WTC11 (cell line): ENCODE measurements at places on chromosomes 2 and 18. TPM values are rescaled to one million over a fixed set of nuclear protein-coding genes. Genes with fewer than 3 reads are reported as not detected.

FAM237A gene
- total RNA-seq, result not detected in 3 replicates

SPR gene
- 9.4 to 13.2 TPM (median 13.0 TPM) in 3 replicates for total RNA-seq

DNA sequence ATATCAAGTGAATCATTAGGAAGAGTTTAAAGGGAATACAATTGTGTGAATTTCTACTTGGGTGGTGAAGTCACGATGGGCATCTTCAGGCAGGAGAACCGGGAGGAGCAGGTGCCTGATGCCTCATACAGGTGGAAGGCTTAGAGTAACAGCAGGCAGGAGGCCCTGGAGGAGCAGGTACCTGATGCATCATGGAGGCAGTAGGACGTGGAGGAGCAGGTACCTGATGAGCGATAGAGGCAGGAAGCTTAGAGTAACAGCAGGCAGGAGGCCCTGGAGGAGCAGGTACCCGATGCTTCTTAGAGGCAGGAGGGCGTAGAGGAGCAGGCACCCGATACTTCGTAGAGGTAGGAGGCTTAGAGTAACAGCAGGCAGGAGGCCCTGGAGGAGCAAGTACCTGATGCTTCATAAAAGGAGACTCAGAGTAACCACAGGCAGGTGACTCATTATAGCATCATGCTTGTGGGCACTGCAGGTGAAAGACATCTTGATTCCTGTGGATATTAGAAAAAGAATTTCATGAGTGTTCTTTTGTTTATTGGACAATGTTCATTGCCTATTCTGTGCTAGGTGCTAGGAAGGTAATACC is 133.9 kb downstream of the ATP9B start:
- DNase-seq, result no peak

LTBP1 gene
- 33.4 to 33.8 TPM (median 33.6 TPM) in 3 replicates for total RNA-seq

- DNase-seq, result no peak
Measured at GRCh38 chr2:76506538-76506937, 795.8 kb upstream of the GCFC2 start.

- DNase-seq, result no peak
Measured at GRCh38 chr2:57725337-57725947, 321.2 kb upstream of the VRK2 start.

- no peak for DNase-seq
Measured at GRCh38 chr18:38847326-38847725, 1281.7 kb upstream of the CELF4 start.

IL36G gene
- 0.32 TPM in 1 of 3 replicates, not detected in the others for total RNA-seq

DNA sequence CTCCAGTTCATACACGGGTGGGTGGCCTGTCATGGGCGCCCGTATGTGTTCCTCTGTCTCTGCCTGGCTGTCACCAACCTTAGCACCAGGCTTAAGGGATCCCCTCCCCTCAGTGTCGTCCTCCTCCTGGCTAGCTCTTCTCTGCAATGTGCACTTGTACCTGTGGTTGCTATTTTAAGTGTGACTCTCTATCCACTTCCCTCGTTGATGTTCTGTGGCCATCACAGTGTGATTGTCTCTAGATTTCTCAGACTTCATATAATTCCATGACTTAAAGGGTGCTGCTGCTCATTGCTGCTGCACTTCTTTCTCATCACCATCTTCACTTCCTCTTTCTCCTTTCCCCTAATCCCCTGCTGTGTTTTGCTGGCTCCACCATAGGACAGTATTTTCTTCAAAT is 143.4 kb downstream of the EML6 start:
- no peak for DNase-seq

- DNase-seq, result no peak
Measured at GRCh38 chr2:31467426-31467825, 52.9 kb upstream of the XDH start.

- DNase-seq, result no peak
Measured at GRCh38 chr2:55116966-55117365, 66.7 kb upstream of the RTN4 start.

- DNase-seq, result no peak
Measured at GRCh38 chr18:4658804-4659203, 203.7 kb upstream of the DLGAP1 start.

- no peak for DNase-seq
Measured at GRCh38 chr2:237150831-237151375, 65.2 kb downstream of the COPS8 start.

VWA3B gene
- total RNA-seq, result not detected in 3 replicates

GRCh38 chr2:188746727-188747126 is 227.4 kb upstream of the COL3A1 start:
- DNase-seq, result no peak

DNA sequence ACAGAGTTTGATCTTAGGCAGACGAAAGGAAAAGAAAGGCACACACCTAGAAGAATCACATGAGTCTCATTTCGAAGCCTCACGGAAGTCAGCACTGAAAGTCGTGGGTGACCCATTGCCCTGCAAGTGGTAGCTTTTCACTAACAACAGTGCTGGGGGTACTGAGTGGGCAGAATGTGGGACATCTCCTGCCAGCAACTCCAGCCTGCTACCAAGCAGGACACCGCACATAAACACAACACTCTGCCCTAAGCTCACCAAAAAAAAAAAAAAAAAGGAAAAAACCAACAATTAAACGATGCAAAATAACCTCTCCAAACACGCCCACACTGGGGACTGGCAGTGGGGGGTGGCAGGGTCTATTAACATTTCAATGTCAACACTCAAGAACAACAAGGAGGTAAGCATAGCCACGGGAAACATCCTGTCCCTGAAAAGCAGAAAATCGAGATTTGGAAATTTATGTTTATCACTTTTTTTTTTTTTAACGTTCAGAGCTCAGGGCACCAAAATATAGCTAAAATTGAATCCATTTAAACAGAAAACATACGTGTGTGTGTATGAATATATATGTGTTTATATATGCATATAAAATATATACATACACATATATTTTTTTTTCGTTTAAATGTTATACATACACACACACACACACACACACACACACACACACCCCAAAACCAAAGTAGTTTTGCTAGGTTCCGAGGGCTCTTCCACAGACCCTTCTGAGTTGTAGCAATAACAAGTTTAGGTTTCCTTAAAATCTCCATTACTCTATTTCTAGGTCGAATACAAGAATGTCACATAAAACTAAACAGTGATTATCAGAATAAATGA is 2.2 kb downstream of the INO80D start:
- peak; percentile 82 for DNase-seq

DNA sequence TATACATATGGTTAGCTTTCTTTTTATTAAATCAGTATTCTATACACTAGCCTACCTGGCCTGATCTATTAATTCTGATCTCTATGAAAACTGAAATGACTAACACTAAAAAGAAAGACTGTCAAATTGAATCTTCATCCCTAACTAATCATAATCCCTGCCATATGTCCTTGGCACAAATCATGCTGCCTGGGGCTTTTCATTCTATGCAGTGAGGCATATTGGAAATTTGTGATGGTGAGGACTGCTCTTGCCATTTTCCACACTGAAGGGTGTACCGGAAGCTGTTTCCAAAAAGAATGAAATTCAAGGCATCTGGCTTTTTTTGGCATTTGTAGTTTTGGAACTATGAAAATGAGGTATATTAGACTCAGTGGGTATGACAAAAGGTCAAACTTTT is 39.7 kb downstream of the RAPGEF4 start:
- DNase-seq, result no peak

DNA sequence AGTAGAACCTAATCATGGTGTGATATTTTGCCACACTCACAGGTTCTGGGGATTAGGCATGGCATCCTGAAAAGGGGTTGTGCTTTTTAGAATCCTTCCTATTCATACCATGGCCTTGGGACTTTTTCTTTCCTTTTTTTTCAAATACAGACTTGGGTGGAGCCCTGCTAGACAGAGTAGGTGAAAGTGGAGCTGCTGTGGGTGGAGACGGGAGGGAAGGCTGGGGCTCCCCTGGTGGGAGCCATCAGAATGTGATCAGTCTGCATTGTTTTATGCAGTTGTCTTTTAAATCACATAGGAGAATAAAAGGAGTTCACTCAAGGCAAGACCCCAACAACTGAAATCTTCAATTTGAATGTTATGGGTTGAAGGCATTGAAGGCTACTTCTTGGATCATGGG is 130.2 kb downstream of the VAPA start:
- no peak for DNase-seq

GRCh38 chr2:30654404-30654803 is 152.8 kb downstream of the CAPN13 start:
- DNase-seq, result no peak

DNA sequence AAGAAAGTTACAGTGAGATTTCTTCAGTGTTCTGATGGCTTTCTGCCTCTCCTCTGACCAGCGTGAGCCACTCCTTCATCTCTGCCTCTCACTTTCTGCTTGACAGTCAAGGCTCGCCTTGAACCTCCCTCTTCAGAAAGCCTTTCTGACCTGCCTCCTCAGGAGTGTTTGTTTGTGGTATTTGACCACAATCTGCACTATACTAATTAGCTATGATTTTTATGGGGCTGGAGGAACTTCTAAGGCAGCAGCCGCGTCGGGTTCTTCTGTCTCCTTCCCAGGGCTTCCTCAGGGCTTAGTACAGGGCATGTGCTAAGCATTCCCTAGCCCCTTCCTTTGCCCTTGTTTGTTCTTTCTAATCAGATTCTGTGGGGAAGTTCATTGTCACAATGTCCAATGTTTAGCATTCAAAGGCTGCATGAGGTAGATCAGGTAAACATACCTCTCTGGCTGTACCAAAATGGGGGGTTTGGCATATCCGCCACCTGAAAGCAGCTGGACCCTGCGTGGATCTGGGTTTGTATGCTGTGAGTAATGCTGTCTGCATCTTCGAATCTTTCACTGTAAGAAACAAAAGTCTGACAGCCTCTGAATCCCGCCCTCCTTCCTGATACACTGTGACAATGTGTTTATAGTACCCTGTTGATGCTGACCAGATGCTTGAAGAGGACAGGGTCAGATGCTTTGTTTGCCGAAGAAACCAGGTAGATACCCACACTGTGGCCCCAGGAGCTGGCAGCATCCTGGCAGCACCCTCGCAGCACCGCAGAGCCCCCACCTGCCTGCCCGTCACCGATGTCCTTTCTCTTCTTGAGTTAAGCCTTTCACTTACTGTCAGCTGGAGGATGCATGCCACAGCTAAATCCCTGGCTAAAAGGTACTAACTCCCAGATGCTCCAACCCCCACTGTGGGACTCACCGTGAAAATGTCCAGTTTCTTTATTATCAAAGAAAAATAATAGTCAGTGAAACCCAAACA is 260.8 kb upstream of the HDAC4 start:
- no peak for DNase-seq

- DNase-seq, result no peak
Measured at GRCh38 chr2:68371581-68371980, 6.5 kb downstream of the PLEK start.

- no peak for DNase-seq
Measured at GRCh38 chr2:24635181-24635580, 144.1 kb downstream of the NCOA1 start.

POTEI gene
- total RNA-seq, result 2.2 to 3.2 TPM (median 2.7 TPM) in 3 replicates

- peak; percentile 88 for DNase-seq
Measured at GRCh38 chr2:183070942-183071844, 7.4 kb upstream of the DUSP19 start.

DNA sequence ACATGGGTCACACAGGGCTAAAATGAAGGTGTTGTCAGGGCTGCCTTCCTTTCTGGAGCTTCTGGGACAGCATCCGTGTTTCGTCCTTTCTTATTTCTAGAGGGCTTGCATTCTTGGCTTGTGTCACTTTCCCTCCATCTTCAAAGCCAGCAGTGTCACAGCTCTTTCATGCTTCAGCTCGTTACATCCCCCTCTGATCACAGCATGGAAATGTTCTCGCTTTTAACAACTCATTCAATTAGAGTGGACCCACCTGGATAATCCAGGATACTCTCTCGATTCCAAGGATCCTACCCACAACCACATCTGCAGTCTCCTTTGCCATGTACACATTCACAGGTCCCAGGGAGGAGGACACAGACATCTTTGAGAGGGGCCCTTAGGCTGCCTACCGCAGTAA is 316.2 kb upstream of the FIGN start:
- no peak for DNase-seq

DNA sequence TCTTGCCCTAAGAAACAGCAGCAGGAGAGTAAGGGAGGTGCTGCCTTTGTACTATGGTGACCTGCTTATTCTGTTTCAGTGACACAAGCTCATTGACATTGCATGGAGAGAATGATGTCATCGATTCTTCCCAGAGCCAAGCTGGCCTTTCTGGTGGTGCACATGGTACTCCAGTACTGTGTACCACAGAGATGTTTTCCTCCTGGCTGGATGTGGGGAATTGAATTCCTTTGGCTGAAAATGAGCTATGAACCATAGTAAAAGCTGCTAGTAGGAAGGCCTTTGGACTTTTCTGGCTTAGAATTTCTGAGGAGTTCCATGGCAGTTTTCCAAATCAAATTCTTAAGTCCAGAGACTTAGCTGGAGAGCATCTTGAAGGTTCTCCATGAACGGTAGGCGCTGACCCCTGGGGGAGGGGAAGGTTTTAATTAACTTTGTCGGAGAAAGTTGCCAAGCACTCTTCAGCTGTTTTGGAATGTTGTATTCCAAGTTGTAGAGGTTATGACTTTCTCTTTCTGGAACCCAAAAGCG is 17.1 kb upstream of the B3GNT2 start:
- DNase-seq, result no peak

LHCGR gene
- 0.21 to 0.34 TPM (median 0.31 TPM) in 3 replicates for total RNA-seq

DNA sequence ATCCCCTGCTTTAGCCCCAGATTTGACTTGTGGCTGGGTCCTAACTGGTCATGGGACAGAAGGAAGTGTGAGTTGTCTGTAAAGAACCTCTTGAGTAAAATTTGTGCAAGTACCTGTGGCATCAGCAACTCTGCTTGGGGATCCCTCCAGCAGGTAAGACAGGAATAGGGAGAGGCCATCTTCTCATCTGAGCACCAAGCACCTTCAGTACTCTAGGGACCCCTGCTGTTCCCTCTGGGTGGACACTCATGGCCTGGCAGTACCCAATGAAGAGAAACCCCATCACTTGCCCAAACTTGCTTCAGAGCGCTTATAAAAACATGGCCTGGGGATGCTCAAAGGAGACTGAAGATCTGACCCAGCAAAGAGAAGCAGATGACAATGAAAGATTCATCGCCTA is 297.8 kb downstream of the SP3 start:
- no peak for DNase-seq
